ENCODE measurements at places on chromosomes 3 and 15.

- no peak for DNase-seq
Measured at GRCh38 chr3:10292505-10293419, at the start of gene GHRL. GHRL (minus strand) TSS chr3:10292947; CDS start chr3:10290180, 2,767 bp downstream.

- DNase-seq = no peak
Measured at GRCh38 chr3:47849699-47850563, 47.0 kb downstream of the DHX30 start.

- no peak for DNase-seq
Measured at GRCh38 chr15:80006946-80007345, 36.0 kb upstream of the BCL2A1 start.

GRCh38 chr15:52683580-52683979, 4.4 kb upstream of the ATOSA start:
- no peak for DNase-seq

GRCh38 chr15:39573844-39574243, 7.0 kb upstream of the THBS1 start:
- DNase-seq = no peak

DNA sequence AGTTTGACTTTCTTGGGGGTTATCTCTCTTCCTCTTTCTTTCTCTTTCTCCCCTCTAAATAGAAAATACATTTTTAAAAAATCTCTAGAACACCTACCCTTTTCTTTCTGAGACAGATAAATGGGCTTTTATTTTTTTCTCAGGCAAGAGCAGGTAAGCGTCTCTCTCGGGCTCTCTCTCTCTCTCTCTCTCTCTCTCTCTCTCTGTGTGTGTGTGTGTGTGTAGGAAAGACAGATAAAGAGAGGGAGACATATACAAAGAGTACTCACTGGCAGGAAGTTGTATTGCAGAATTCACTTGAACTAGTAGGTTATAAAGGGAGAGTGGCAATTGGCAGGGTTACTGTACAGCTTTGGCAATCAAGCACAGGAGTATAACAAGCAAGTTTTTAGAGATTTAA, 118.1 kb upstream of the LSAMP start:
- no peak for DNase-seq

DNA sequence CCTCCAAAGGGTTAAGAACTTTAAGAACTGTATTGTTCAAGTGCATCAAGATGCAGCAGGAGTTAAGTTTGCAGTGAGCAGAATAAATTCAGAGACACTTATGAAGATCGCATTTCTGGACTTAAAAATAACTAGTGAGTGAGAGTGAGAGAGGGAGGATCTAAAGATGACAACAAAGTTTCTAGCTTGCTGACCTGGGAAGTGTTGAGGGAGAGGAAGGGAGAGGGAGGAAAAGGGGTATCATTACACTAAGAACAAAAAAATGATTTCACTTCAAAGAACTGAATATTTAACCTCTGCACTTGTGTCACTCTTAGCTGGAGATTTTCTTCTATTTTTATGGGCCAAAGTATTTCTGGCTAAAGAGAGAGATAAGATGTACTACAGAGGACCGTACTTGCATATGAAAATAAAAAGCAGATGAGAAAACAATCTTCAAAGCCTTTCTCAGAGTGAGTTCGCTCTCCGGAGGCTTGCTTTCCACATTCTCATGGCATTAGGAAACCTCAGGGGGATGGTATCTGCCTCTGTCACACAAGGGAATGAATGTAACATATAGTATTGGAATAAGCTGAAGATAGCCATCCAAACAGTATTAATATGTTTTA, 91.4 kb upstream of the TJP1 start:
- no peak for DNase-seq
